ENCODE measurements at places on chromosomes 6 and 20.
A peak's percentile ranks its signal among the peaks of the same experiment; 100 is the strongest.

DNA sequence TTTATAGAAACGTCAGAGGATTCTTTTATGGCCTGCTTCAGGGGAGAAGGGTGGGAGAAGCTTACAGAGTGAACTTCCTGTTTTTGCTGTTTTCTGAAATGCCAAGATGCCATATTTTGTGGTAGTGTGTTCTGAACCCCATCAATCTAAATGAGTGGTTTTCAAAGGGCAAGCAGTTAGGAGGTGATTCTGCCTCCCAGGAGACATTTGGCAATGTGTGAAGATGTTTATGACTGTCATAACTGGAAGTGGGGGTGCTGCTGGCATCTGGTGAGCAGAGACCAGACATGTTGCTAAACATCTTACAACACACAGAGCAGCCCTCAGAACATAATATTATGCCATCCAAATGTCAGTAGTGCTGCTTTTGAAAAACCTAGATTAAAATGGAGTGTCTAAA is 6.0 kb upstream of the PRL start:
- DNase-seq, result no peak

- DNase-seq, result peak; percentile 22
These were observed 25.3 kb downstream of the TBC1D7 start for GRCh38 chr6:13302751-13303667.

GRCh38 chr6:121143476-121143875 is 190.8 kb downstream of the TBC1D32 start:
- DNase-seq, result no peak

DNA sequence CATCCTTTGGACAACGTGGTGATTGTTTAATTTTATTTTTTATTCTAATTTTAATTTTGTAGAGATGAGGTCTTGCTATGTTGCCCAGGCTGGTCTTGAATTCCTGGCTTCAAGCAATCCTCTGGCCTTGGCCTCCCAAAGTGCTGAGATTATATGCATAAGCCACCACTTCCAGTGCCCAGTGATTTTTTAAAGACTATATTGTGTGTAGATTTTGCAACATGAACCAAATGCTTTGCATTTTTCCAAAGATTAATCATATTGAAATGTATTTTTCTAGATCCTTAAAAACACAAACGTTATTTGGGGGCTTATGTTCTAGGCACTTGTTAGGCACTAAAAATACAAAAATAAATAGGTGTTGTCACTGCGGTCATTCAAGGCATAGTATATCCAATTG is 117.6 kb upstream of the CCN2 start:
- no peak for DNase-seq

- no peak for DNase-seq
These were observed 81.9 kb upstream of the IYD start for GRCh38 chr6:150286912-150287311.

GRCh38 chr20:34069341-34070078 is 42.5 kb downstream of the EIF2S2 start:
- DNase-seq, result peak; percentile 67

- no peak for DNase-seq
These were observed 23.0 kb downstream of the PARD6B start for GRCh38 chr20:50754420-50754819.

DNA sequence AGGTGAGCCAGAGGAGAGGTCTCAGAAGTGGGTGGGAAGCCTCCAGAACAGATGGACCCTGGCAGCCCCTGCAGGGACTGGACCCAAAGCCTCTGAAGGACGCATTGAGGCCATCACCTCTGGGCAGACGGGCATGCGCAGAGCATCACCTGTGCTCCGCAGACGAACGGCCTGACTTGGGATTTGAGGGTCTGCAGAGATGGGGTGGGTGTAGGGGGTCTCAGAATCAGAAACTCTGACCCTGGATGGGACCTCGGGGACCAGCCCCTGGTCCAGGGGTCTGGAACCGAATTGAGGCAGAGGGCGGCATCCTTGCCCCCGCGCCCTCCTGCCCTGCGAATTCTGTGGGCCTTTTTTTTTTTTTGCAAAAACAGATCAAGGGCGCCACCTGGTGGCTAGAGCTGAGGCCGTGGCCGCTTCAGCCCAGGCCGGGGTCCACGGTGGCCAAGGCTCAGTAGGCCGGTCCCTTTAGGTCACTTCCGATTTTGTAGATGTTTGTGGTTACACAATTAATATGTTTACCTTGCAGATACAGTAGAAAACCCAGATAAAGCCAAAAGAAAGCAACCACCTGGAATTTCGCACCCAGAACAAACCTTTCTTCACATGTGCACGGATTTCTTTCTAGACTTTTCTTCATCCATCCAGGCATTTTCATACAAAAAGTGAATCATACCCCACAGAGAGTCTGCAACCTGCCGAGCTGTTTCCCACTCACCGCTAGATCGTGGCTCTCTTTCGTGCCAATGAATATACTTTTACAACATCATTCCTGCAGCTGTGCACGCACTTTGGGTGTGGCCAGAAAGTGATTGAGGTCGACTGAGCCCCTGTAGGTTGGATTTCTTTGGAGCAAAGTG is 25.9 kb downstream of the ZBP1 start:
- peak; percentile 75 for DNase-seq

GRCh38 chr6:43142101-43142500 is 29.0 kb upstream of the SRF start:
- DNase-seq, result peak; percentile 11

DNA sequence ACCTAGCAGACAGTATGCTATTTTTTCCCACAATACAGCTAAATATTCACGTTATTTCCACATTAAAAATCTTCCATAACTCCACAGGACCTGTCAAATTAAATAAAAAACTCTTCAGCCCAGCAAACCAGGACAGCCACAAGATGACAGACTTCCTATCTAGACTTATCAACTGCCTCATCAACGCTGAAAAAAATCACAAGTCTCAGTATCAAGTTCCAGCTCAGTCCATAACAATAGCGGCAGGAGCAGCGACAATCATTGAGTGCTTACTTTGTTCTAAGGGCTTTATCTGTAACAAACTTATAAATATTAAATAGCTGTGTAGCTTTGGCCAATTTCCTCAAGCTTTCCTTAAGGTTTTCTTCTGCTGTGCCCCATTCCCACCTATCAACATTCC is 24.7 kb downstream of the RCAN2 start:
- no peak for DNase-seq

GRCh38 chr6:34025112-34025807 is 120.6 kb downstream of the GRM4 start:
- no peak for DNase-seq

- DNase-seq, result no peak
These were observed 144.3 kb downstream of the DOK5 start for GRCh38 chr20:54619682-54620081.

GRCh38 chr20:24425523-24426135 is 43.8 kb upstream of the SYNDIG1 start:
- DNase-seq, result no peak

DNA sequence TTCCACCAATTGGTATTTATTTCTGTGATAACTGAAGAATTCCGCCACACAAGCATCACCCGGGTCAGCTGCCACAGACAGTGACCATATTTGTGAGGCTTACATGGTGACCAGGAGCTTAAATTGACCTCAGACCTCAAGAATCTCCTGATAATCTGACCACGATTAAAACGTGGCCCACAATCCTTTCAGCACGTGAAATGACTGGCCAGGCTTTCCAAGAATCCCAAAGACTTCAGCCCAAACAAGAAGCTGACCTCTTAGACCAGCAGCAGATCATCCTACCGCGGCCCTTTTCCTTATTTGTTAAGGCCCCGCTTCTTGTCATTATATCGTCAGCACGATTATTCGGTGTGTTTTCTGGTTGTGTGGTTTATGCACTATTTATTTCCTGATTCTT is 45.6 kb upstream of the CD93 start:
- DNase-seq, result no peak
